Suprapubic skin (tissue), 4 donors: ENCODE measurements at places on chromosomes 7 and 10. TPM values are rescaled to one million over a fixed set of nuclear protein-coding genes. Genes with fewer than 3 reads are reported as not detected.

GRCh38 chr10:96700374-96701099 is 19.8 kb downstream of the PIK3AP1 start:
- no peaks in the 10 kb centered on the region for H3K36me3 ChIP-seq
- no peak for DNase-seq
- H3K4me3 ChIP-seq = no peak overlapping the region
- H3K27ac ChIP-seq = no peak overlapping the region
- no peaks in the 10 kb centered on the region for H3K27me3 ChIP-seq

DNA sequence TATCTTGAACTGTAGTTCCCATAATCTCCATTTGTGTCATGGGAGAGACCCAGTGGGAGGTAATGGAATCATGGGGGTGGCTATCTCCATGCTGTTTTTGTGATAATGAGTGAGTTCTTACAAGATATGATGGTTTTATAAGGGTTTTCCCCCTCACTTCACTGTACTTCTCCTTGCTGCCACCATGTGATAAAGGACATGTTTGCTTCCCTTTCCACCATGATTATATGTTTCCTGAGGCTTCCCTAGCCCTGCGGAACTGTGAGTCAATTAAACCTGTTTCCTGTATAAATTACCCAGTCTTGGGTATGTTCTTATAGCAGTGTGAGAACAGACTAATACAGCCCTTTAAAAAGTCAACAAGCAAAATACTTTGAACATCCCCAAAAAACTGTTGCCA is 427.7 kb downstream of the HTR7 start:
- H3K4me3 ChIP-seq = no peak overlapping the region
- no peak overlapping the region for H3K27ac ChIP-seq
- H3K4me1 ChIP-seq = no peaks in the 10 kb centered on the region
- H3K36me3 ChIP-seq = no peaks in the 10 kb centered on the region
- DNase-seq = no peak
- H3K27me3 ChIP-seq = no peaks in the 10 kb centered on the region

DNA sequence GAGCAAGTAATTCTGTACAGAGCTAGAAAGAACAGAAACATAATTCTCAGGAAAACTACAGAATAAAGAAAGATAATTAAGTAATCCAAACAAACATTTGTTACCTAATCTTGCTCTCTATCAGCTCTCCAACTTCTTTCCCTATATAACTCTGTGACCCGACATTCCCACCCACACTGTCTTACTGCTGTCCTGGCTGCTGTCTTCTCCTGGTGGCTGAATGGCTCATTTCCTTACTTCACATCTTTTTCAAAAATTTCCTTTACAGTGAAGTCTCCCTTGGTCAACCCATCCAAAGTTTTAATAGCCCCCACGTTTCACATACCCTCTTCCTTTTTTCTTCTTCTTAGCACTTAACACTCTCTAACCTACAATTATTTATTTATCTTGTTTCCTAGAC is 64.0 kb downstream of the HYCC1 start:
- no peak for DNase-seq
- H3K4me1 ChIP-seq = no peaks in the 10 kb centered on the region
- no peak overlapping the region for H3K4me3 ChIP-seq
- H3K27ac ChIP-seq = no peak overlapping the region
- H3K27me3 ChIP-seq = no peaks in the 10 kb centered on the region

DNA sequence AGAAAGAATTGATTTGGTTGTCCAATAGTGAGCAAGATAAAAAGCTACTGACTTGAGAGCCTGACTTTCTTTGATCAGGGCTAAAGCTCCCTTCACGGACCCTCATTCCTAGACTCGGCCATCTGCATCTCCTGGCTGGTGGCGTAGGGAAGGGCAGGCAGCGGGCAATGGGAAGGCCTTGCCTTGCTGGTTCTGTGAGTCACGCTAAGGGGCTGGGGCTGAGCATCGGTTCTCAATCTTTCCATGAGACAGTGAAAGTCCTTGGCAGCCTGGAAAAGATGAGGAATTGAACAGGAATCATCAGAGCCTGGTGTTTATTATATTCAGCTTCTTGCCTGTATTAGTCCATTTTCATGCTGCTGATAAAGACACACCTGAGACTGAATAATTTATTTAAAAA is 475.3 kb downstream of the PLXNA4 start:
- DNase-seq = no peak
- H3K27me3 ChIP-seq = no peaks in the 10 kb centered on the region
- H3K36me3 ChIP-seq = no peaks in the 10 kb centered on the region

DNA sequence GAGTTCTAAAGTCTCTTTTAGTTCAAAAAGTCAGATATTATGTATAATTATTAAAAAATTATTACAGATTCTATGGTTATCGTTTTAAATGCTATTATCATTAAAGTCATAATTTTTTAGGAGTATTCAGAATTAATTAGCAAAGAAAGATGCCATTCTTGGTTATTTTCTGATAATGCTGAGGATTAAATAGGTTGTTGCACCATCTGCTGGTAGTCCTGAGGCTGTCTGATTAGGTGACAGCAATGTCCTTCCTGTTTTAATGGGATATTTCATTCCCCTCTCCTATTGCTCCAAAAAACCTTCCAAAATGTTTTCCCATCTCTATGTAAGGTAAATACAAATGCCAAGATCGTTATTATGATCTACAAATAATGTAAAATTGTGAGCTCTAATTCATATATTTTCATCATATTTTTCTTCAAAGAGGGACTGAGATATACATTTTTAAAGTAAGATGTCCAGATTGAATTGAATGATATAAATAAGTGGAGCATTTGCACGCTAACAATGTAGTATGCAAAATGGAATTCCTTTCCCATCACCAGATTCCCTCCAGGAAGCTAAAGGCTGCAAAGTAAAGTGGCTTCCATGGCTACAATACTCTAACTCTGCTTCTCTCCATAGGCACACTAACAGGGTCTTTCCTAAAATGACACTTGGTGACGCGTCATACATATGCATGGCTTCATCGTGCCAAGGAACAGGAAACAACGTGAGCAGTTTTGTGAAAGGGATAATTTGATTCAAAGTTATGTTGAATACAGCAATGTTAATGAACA is 58.8 kb upstream of the AKR1E2 start:
- H3K27me3 ChIP-seq = no peaks in the 10 kb centered on the region
- DNase-seq = no peak
- peaks cover 25% of the 10 kb centered on the region for H3K4me1 ChIP-seq
- H3K4me3 ChIP-seq = no peak overlapping the region
- H3K27ac ChIP-seq = peak overlapping the region; percentile 5

GRCh38 chr7:1466524-1467271 is 7.4 kb upstream of the MICALL2 start:
- no peaks in the 10 kb centered on the region for H3K27me3 ChIP-seq
- no peak overlapping the region for H3K27ac ChIP-seq
- H3K4me3 ChIP-seq = no peak overlapping the region
- peaks cover 28% of the 10 kb centered on the region for H3K36me3 ChIP-seq
- H3K4me1 ChIP-seq = peaks cover 40% of the 10 kb centered on the region
- no peak for DNase-seq

- H3K27ac ChIP-seq = no peak overlapping the region
- no peak overlapping the region for H3K4me3 ChIP-seq
- no peak for DNase-seq
These were observed 23.2 kb upstream of the BMPR1A start for GRCh38 chr10:86733260-86733671.

- peaks cover 15% of the 10 kb centered on the region for H3K4me1 ChIP-seq
- H3K4me3 ChIP-seq = no peak overlapping the region
- DNase-seq = no peak
- H3K27me3 ChIP-seq = no peaks in the 10 kb centered on the region
- H3K27ac ChIP-seq = no peak overlapping the region
These were observed 33.9 kb downstream of the MALSU1 start for GRCh38 chr7:23332910-23333612.

GRCh38 chr7:54076616-54077015 is 465.6 kb upstream of the VSTM2A start:
- H3K27ac ChIP-seq = no peak overlapping the region
- no peaks in the 10 kb centered on the region for H3K27me3 ChIP-seq
- H3K4me1 ChIP-seq = no peaks in the 10 kb centered on the region
- no peak overlapping the region for H3K4me3 ChIP-seq
- DNase-seq = no peak
- no peaks in the 10 kb centered on the region for H3K36me3 ChIP-seq

- no peak for DNase-seq
- no peak overlapping the region for H3K4me3 ChIP-seq
- H3K36me3 ChIP-seq = no peaks in the 10 kb centered on the region
- no peaks in the 10 kb centered on the region for H3K27me3 ChIP-seq
- no peak overlapping the region for H3K27ac ChIP-seq
These were observed 113.4 kb downstream of the HIPK2 start for GRCh38 chr7:139664434-139664833.

- H3K27me3 ChIP-seq = no peaks in the 10 kb centered on the region
- H3K27ac ChIP-seq = no peak overlapping the region
- DNase-seq = peak; percentile 26
- H3K36me3 ChIP-seq = no peaks in the 10 kb centered on the region
- H3K4me3 ChIP-seq = no peak overlapping the region
These were observed 96.9 kb upstream of the TNS3 start for GRCh38 chr7:47678641-47679380.

GRCh38 chr7:116377721-116378120 is 121.8 kb upstream of the CAV2 start:
- no peak overlapping the region for H3K4me3 ChIP-seq
- H3K27ac ChIP-seq = no peak overlapping the region
- no peaks in the 10 kb centered on the region for H3K36me3 ChIP-seq
- no peak for DNase-seq

- no peak overlapping the region for H3K4me3 ChIP-seq
- H3K36me3 ChIP-seq = no peaks in the 10 kb centered on the region
These were observed 350.3 kb downstream of the GALNT17 start for GRCh38 chr7:71482284-71482683.

DNA sequence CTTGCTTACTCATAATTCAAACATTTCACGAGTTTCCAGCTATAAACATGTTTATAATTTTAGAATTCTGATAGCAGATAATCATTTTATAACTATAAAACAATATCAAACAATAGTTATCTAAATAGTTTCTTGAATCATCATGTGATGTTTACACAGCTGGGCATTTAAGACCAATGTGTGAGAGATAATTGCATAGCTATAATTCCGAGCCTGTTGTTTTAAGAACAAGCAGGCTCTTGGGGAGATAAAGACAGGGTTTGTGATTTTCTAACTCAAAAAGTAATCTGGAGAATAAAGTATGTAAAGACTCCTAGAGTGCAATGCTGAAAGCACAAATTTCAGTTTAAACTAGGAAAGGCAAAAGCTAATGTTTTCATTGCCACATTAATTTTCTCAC is 331.2 kb downstream of the LRRTM3 start:
- DNase-seq = no peak
- no peaks in the 10 kb centered on the region for H3K36me3 ChIP-seq
- no peaks in the 10 kb centered on the region for H3K4me1 ChIP-seq
- H3K4me3 ChIP-seq = no peak overlapping the region
- H3K27me3 ChIP-seq = no peaks in the 10 kb centered on the region

DNA sequence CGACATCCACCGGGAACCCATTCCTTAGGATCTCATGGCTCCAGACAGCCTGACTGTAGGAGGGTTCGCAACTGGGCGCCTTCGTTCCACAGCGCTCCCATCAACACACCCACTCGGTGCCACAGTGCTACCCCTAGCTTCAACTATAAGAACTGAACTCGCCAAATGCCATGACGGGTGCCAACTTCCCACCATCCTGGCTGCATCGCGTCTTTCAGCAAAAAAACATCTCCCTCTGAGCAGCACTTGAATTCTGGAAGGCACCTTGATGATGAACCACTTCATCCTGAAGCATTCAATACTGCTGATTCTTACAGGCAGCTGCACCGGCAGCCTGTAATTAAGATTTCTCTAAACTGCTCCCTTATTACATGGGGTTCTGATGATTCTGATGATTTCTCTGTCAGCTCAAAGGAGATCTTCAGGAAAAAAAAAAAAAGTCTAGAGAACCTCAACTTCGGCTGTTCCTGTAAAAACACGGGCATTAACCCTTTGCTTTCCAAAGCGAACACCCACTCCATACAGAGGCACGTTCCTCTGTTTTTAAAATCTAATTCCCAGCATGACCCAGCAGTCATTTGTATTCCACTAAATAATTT is 1.3 kb downstream of the CYTH3 start:
- peak; percentile 74 for DNase-seq
- H3K27me3 ChIP-seq = no peaks in the 10 kb centered on the region
- peak overlapping the region; percentile 88 for H3K27ac ChIP-seq
- H3K4me3 ChIP-seq = peak overlapping the region; percentile 98
- H3K36me3 ChIP-seq = no peaks in the 10 kb centered on the region

DNA sequence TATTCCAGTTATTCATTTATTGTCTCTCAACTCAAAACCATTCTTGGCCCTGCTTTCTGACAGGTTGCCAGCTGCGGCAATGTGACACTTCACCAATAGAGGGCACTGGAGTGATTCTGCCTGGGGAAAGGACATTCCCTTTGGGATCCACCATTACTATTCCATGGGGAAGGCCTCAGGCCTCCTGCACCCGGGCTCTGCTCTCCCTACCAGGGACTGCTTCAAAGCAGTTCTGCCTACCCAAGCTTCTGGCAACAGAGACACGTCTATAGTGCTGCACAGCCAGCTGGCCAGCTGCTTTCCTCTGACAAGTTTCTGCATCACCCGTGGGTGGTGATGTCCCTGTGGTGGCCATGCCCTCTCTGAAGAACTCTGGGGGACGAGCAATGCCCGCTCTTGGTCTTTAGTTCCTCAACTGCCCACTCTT is 163.8 kb downstream of the ELMO1 start:
- peaks cover 52% of the 10 kb centered on the region for H3K4me1 ChIP-seq
- H3K4me3 ChIP-seq = no peak overlapping the region
- no peak for DNase-seq

DNA sequence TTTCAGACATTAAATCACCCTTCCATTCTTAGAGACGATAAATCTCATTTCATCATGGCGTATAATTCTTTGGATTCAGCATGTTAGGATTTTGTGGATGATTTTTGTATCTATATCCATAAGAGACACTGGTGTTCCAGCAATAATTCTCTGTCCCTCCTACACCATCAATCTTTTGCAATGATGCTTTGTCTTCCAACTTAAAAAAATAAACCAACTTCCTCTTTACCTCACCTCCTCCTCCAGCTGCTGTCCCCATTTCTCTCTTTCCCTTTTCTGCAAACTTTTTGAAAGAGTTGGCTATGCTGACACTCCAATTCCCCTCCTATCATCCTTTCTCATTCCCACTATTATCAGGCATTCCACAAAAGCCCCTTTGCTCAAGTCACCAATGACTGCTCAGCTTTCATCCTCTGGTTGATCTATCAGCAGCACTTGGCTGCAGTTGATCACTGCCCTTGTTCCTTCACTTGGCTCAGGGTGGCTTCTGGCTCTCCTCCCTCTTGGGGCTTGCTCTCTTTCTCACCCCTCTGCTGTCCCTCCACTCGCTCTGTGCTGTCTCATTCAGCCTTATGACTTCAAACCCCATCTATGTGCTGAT is 130.0 kb downstream of the ARHGAP22 start:
- H3K4me1 ChIP-seq = peaks cover 6% of the 10 kb centered on the region
- H3K27ac ChIP-seq = no peak overlapping the region
- H3K4me3 ChIP-seq = no peak overlapping the region
- H3K27me3 ChIP-seq = peaks cover 4% of the 10 kb centered on the region

- H3K4me3 ChIP-seq = no peak overlapping the region
- no peak overlapping the region for H3K27ac ChIP-seq
- H3K36me3 ChIP-seq = no peaks in the 10 kb centered on the region
- peaks cover 8% of the 10 kb centered on the region for H3K4me1 ChIP-seq
- no peaks in the 10 kb centered on the region for H3K27me3 ChIP-seq
- no peak for DNase-seq
These were observed 15.4 kb upstream of the CSGALNACT2 start for GRCh38 chr10:43122826-43123225.

Gene AMPH
- 2.7 TPM for total RNA-seq

Gene OR13A1
- not detected for total RNA-seq

Gene AHR
- 145 TPM for total RNA-seq

Gene PPP1R17
- total RNA-seq = not detected

Gene FAM20C
- 15.8 TPM for total RNA-seq

Gene RAB19
- total RNA-seq = 0.89 TPM

Gene OGDHL
- total RNA-seq = not detected
